Right lobe of liver (tissue), 6 donors: ENCODE measurements at places on chromosomes 6 and 20.

GRCh38 chr6:84065693-84066290, 32.2 kb downstream of the MRAP2 start:
- DNase-seq, result no peak

- no peak for DNase-seq
These were observed 12.2 kb upstream of the CDKN1A start for GRCh38 chr6:36666287-36666686.

DNA sequence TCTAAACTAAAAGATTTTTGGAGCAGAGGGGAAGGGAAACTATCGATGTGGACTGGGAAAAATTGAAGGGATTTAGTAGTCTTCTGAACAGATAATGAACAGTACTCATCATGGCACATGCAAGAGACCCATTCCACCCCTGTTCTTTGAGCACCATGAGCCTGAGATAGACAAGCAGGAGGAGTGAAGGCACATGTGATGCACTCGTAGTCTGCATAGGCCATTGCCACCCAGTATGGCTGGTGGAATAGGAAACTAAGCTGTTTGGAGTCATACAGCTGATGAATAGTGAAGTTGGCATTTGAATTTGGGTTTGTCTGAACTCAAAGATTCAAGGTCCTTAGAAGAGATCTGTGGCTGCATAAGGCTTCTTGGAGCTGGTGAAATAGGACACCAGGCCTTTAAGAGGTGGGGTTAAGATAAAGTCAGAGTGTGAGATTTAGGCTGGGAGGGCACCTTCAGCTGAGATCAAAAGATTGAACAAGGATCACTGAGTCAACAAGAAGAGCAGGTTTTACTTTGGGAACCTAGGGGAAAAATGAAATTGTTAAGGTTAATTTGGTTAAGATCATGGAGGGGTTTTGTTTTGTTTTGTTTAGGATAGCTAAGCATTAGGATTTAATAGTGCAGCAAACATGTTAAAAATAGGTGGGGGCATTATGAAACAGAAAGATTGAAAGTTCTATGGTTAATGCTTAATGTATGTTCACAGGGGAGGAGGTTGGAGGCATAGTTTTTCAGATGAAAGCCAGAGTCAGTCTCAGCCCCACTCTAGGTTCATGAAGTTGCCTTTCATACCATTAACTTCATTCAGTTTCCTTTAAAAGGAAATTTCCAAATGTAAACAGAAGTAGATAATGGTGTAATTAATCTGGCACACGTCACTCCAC, 148.8 kb downstream of the ARID1B start:
- no peak for DNase-seq

DNA sequence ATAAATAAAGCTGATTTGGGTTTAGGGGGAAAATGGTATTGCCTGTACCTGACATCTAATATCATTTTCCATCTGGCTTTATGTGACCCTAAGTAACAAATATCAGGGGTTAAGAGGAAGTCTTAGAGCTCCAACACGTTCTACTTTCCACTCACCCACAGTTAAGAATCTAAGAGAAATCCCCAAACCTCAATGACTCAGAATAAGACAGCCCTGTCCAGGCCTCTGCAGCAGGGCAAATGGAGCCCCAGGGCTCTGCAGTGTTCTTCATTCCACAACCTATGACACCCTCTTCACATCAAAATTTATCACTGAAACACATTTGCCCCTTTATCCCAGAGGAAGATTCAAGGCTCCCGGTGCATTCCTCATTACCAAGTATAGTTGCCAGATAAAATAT, 20.3 kb upstream of the TENT5A start:
- DNase-seq, result no peak

GRCh38 chr6:168562576-168563151, 121.7 kb downstream of the SMOC2 start:
- no peak for DNase-seq

DNA sequence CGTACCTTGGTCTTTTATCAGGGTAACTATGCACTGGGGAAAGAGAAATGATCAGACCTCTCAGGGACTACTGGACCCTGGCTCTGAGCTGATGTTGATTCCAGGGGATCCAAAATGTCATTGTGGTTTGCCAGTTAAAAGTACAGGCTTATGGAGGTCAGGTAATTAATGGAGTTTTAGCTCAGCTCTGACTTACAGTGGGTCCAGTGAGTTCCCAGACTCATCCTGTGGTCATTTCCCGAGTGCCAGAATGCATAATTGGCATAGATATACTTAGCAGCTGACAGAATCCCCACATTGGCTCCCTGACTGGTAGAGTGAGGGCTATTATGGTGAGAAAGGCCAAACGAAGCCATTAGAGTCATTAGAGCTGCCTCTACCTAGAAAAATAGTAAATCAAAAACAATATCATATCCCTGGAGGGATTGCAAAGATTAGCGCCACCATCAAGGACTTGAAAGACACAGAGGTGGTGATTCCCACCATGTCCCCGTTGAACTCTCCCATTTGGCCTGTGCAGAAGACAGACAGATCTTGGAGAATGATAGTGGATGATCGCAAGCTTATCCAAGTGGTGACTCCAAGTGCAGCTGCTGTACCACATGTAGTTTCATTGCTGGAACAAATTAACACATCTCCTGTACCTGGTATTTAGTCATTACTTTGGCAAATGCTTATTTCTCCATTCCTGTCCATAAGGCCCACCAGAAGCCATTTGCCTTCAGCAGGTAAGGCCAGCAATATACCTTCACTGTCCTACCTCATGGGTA, 152.4 kb downstream of the THBS2 start:
- no peak for DNase-seq

GRCh38 chr6:77178821-77179220, 284.5 kb downstream of the HTR1B start:
- DNase-seq, result no peak

- DNase-seq, result no peak
These were observed 84.6 kb upstream of the SGK1 start for GRCh38 chr6:134402372-134402984.

GRCh38 chr20:10359621-10360040, 74.4 kb downstream of the MKKS start:
- DNase-seq, result no peak

GRCh38 chr20:58032599-58032998, 195.9 kb downstream of the ANKRD60 start:
- no peak for DNase-seq

DNA sequence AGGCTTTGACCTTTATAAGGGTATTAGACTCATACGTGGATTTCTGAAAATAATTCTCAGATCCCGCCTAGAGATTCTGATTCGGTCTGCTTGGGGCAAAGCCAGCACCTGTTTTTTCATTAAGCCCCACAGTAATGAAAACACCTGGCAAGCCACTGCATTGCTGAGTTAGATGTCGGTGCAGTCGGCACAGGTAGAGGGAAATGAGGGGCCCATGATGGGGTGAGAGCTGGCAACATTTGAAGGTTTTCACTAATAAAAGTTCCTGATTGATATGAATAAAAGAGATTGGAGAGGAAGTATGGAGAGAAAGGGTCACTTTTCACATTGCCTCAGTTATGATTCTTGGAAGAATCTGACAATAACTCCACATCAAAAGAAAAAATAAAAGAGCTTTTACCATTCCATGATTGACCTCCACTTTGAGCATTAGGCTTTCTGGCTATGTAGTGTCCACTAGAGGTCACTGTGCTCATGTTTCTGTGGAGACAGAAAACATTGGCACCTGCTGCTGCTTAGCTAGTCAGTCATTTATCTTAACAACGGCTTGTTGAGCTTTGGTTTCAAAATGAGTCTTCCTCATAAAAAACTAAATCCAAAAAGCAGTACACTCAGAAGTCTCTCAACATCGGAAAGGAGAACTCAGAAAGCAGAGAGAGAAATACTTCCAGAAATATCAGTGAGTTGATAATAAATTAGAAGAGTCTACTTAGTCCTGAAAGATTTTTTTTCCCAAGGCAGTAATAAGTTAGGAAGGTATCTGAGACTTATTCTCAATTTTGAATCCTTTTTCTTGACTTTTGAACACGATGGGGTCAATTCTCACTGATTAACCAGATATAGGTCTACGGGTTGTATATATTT, 53.3 kb upstream of the KLHL31 start:
- no peak for DNase-seq

DNA sequence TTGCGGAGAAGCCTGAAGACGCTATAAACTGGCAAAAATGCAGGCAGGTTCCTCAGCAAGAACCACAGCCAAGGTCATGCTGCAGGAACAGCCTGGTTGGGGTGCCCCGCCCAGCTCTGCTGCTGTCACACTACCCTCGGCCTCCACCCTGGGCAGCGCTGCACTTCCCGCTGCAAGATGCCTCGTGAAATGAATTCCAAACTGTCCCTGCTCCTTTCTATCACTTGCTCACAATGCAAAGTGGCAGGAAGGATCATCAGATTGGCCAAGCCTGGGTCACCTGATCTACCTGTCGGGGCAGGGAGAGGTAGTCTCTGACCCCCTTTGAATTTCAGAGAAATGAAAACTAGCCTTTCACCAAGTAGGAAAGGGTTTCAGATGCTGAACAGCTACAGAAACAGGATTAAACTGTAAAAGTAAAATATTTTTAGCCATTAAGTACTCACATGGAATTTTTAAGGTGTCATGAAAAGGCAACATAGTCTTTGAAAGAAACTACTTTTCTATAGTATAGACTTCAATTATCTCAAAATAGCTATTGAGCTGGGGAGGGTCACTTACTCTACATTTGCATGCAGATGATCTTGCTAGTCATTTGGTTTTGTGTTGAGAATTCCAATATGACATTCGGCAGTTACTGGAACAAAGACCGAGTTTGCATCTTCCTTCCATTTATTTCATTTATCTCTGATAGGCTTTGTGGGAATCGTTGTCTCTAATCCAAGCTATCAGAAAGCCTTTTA, 236.4 kb upstream of the ASCC3 start:
- DNase-seq, result no peak

GRCh38 chr6:41921712-41921998, 356 bp downstream of the BYSL start:
- DNase-seq, result no peak

GRCh38 chr6:628766-629165, 28.1 kb downstream of the HUS1B start:
- no peak for DNase-seq

- no peak for DNase-seq
These were observed 11.3 kb downstream of the TFAP2A start for GRCh38 chr6:10403385-10404106.

GRCh38 chr6:148203970-148204369, 138.7 kb upstream of the SASH1 start:
- DNase-seq, result no peak

DNA sequence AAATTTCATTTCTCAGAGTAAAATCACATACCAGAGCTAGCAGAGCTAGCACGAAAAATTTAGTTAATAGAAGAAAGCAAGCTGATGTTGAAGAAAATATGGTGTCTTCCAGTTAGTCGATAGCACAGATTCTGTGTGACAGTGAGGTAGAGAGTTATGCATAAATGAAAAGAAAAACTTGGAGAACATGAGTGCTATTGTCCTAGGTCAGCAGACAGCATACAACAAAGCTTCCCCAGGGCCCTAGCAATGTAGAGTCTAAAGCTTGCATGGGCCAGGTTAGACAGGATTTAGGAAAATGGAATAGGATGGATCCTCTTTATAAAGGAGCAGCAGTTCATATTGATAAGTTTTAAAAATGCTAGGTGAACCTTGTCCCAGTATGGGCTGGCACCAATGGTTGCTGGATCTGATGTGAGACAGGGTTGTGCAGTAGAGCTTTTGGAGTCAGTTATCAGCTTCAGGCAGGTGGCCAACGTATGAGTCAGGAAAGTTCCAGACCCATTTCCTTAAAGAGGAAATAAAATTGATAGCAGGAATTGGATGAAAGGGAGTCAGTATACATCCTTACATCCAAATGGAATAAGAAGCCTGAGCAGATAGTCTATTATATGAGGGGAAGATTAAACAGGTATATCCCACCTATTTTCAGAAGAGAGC, 277.2 kb downstream of the FRK start:
- DNase-seq, result peak; percentile 83

- DNase-seq, result no peak
These were observed 39.9 kb upstream of the TAB2 start for GRCh38 chr6:149277621-149278020.

GRCh38 chr6:81241126-81242041, 511.1 kb downstream of the TENT5A start:
- DNase-seq, result no peak

- DNase-seq, result no peak
These were observed 62.8 kb downstream of the SAMD3 start for GRCh38 chr6:130159956-130160355.

- no peak for DNase-seq
These were observed 99.7 kb downstream of the TULP4 start for GRCh38 chr6:158411998-158412397.

GRCh38 chr6:89536231-89536630, 102.3 kb downstream of the LYRM2 start:
- DNase-seq, result no peak

DNA sequence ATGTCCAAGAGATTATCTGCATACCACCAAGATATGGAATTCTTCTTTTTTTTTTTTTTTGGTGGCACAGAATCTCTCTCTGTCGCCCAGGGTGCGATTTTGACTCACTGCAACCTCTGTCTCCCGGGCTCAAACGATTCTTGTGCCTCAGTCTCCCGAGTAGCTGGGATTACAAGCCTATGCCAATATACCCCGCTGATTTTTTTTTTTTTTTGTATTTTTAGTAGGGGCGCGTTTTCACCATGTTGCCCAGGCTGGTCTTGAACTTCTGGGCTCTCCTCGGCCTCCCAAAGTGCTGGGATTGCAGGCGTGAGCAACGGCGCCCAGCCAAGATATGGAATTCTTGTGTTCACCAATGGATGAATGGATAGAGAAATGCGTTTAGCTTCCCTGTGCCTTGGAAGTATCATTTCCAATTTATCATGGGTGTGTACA, 31.0 kb downstream of the POM121L2 start:
- no peak for DNase-seq

GRCh38 chr6:153568628-153569027, 437.5 kb upstream of the RGS17 start:
- no peak for DNase-seq

DNA sequence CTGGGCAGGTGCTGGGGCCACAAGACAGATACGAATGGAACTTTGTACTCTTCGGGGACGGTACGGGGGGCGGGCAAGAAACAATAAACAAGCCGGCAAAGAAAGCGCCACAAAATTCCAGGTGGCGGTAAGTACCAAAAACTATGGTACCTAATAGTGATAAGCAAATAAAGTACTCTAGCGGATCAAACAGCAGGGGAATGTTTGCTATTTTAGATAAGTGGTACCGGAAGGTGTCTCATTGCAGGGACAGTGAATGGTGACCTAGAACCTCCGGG, 15.1 kb upstream of the RIPK1 start:
- no peak for DNase-seq

- no peak for DNase-seq
These were observed 216.4 kb upstream of the MCHR2 start for GRCh38 chr6:100210137-100211117.

- no peak for DNase-seq
These were observed 248.8 kb downstream of the SOD2 start for GRCh38 chr6:159444056-159444760.

GRCh38 chr6:170159022-170159965, 131.6 kb downstream of the DLL1 start:
- no peak for DNase-seq
